ENCODE measurements at places on chromosomes 1 and 21.

GRCh38 chr1:17559615-17560419 is 20.3 kb downstream of the ARHGEF10L start:
- DNase-seq, result no peak

DNA sequence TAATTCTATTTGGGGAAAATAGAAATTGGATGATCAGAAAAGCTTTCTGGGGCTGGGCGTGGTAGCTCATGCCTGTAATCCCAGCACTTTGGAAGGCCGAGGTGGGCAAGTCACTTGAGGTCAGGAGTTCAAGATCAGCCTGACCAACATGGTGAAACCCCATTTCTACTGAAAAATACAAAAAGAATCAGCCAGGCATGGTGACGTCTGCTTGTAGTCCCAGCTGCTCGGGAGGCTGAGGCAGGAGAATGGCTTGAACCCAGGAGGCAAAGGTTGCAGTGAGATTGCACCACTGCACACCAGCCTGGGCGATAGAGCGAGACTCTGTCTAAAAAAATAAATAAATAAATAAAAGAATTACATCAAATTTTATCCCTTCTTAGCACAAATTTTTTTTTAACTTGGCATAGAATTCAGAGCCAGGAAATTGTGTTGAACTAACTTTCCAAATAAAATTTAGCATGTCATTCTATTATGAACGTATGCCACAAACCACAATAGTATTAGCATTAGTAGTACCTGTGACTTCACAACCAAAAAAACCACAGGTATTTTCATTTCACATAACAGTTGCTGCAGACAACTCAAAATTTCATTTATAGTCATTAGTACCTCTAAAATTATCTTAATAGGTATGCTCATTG is 4.5 kb upstream of the ANKRD13C start:
- peak; percentile 58 for DNase-seq

GRCh38 chr21:28822486-28823335 is 170.0 kb downstream of the LTN1 start:
- no peak for DNase-seq

DNA sequence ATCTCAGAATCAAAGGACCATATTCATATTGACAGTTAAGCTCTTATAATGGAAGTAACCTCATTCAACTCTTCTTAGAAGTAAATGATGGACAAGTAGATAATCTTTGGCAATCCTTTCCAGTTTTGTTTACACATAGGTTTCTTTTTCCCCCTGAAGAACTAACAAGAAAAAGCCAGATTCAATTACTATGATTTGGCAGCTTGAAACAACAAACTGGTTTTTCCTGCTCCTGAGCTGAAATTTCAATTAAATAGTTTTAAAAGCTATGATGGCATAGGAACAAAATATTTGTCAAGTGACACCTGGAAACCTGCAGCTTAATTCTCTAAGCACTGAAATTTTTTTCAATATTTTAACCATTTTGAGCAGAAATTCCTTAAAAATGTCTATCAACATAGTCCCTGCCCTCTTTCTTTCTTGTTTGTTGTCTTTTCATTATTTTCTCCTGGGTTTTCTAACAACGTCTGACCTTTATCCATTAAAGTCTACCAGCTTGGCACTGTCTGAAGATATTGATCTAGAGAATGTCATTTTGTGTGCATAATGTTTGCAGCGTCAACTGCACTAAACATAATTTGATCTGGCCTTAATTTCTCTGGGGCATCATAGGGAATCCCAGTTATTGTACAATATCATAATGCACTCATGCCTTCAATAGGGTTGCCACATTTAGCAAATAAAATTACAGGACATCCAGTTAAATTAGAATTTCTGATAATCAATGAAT is 4.0 kb upstream of the SLC35A3 start:
- no peak for DNase-seq

- no peak for DNase-seq
Observed at GRCh38 chr21:37916310-37917051, at the start of gene KCNJ6. Gene KCNJ6, minus strand, starts transcription at chr21:37916457. Its CDS starts 75,775 bp downstream, at chr21:37840682.

DNA sequence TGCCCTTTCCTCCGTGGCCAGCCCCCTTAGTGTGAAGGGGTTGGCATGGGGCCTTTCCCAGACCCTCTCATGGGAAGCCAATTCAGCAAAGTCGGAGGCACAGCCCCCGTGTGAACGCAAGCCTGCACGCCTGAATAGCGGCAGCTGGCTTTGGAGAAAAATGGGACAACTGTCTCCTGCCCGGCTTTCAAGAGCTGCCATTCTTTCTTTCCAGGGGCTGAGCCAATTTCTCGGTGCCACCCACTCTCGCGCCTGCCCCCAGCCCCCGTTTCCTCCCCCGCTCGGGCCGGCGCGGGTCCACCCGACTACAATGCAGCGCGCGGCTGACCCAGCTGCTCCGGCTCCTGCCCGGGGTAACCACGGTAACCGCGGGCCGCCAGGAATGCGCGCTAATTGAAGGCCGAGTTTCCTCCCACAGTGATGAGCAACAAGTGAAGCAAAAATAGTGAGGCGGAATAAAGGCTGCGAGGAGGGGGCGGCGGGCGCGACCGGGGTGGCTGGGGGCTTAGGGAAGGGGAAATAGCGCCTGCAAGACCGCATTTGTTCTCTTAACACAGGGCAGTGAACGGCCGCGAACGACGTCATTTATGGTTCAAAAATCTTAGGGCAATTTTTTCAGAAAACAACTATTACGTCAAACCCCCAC is 27.8 kb downstream of the ILDR2 start:
- DNase-seq, result no peak

DNA sequence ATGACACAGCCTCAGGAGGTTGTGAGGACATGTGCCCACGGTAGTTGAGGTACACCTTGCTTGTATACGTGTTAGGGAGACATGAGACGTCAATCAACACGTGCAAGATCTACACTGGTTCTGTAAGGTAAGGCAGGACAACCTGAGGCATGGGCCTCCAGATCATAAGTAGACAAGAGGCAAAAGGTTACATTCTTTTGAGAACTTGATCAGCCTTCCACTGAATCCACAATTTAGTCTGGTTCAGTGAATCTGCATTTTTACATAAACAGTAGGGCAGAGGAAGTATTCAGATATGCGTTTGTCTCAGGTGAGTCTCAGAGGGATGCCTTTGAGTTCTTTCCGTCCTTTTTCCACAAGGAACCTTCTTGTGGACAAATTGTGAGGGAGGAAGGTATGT is 348.9 kb downstream of the ASTN1 start:
- DNase-seq, result no peak
